ENCODE measurements at places on chromosomes 6 and 20.

DNA sequence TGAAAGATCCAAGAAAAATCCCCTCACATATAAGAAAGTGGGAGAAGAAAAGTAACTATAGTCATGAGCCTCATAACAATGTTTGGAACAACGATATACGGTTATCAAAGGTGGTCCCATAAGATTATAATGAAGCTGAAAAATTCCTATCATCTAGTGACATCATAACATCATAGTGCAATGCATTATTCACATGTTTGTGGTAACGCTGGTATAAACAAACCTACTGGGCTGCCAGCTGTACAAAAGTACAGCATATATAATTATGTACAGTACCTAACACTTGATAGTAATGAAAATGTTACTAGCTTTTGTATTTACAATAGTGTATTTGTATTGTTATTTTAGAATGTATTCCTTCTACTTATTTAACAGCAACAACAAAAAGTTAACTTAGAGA is 240.7 kb downstream of the RNGTT start:
- DNase-seq = no peak

GRCh38 chr6:110813338-110814101 is 1.7 kb downstream of the CDK19 start:
- DNase-seq = no peak

GRCh38 chr6:136772685-136773472 is 19.4 kb downstream of the MAP3K5 start:
- no peak for DNase-seq

GRCh38 chr6:114135363-114135971 is 164.5 kb upstream of the HDAC2 start:
- no peak for DNase-seq

DNA sequence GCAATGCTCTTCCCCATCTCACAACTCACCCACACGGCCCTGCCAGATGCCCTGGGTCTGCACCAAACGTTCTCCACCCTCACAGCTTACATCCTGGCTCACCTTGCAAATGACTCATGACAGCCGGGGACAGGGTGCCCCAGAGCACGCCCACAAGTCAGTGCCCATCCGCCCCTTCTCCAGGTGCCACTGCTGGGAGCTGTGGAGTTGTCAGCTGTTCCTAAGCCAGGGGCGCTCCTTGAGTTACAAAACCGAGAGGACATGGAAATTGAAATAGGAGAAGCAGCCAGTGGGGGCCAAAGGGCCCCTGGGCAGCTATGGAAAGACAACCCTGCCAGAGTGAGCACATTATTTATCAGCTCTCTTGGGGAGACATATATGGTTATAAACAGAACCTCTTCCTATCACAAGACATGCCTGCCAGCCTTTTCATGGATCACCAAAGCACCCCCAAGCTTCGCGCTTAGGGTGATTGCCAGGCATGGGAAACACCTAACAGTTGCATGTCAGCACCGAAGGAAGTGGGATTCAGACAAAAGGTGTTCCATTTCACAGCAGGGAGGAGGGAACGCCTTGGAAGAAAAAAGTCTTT is 236.8 kb downstream of the LY86 start:
- no peak for DNase-seq

DNA sequence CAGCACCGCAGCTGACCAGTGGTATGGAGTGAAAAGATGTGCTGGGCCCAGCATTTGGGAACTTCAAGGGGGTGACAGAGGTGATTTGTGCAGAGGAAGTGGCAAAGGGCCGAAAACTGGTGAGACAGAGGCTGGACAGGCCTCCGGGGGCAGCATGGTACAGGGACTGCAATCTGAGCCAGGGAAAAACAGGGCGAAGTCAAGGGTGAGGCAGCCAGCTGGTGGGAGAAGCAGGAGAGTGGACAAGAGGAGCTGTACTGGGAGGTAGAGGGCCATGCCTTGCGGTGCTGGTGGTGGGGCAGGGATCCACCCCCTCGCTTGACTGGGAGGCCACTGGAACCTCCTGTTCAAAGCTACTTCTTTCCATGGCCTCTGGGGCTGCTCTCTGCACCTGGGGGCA is 7.3 kb upstream of the GFRA4 start:
- DNase-seq = no peak

- no peak for DNase-seq
Observed at GRCh38 chr6:1394514-1395463, 5.4 kb downstream of the FOXF2 start.

DNA sequence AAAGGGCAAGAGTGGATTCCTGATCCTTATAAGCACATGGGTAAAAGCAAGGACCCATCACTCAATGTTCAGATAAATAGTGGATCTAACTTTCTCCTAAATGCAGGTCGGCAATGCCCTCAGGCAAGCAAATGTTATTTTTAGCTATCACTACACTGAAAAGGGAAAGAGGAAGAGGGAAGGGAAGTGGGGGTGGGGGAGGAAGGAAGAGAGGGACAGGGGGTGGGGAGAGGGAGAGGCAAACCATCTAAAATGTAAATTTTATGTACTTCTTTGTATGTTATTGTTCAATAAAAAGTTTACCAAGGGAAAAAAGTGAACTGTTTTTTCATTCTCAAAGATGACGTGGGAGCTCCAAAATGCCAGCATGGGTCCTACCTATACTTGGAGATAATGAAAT is 44.2 kb downstream of the CHD6 start:
- no peak for DNase-seq

GRCh38 chr6:42152024-42152423 is 9.6 kb upstream of the C6orf132 start:
- no peak for DNase-seq

- DNase-seq = no peak
Observed at GRCh38 chr20:56429941-56430340, 17.9 kb downstream of the CASS4 start.

GRCh38 chr6:154887051-154887450 is 108.1 kb upstream of the TIAM2 start:
- no peak for DNase-seq

DNA sequence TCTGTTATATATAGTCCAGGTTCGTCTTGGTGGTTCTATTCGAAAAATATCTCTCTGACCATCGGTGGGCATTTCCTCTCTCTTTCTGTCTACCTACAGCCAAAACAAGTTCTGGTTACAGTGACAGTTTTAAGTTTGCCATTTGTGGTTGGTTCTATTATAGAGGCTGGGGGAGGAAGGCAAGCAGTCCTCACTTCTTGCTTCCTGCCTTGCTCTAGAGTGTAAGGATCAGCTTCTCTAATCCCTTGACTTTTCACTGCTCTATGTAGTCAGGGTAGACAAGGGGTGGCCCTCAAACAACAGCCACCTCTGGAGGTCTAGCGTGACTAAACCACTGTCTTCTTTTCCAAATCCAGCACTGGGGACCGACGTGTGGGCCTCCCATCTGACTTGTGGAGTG is 16.1 kb downstream of the E2F3 start:
- DNase-seq = no peak

GRCh38 chr6:123503619-123504018 is 133.1 kb downstream of the TRDN start:
- DNase-seq = no peak

DNA sequence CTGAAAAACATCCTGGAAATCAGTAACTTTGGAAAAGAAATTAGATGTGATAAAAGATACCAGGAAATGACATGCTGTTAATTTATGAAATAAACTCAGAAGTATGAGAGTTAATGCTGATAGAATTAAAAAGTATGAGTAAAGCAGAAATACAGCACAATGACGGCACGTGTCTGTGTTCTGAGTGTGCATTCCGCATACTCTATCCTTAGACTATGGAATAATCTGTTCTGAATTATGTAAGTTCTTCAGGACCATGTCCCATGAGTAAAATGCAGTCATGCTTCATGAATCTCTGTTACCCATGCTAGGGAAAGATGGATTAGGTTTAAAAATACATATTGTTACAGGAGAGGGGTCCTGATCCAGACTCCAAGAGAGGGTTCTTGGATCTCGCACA is 21.7 kb downstream of the HECA start:
- DNase-seq = no peak

DNA sequence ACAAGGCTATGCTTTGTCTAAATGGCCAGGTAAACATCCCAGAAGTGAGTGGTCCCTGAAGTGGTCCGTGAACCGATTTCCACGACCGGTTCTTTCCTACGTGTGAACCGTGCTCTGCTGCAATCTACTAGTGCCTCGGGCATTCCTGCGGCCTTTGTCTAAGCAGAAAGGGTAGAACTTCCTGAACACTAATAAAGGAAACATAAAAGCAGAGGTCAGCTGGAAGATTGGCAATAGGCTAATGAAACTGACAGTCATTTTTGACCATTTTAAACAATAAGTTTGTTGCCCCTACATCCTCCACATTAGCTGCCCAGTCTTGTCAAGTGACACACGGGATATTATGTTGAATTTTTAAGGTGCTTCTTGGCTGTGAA is 410.0 kb downstream of the PLCB1 start:
- DNase-seq = no peak

DNA sequence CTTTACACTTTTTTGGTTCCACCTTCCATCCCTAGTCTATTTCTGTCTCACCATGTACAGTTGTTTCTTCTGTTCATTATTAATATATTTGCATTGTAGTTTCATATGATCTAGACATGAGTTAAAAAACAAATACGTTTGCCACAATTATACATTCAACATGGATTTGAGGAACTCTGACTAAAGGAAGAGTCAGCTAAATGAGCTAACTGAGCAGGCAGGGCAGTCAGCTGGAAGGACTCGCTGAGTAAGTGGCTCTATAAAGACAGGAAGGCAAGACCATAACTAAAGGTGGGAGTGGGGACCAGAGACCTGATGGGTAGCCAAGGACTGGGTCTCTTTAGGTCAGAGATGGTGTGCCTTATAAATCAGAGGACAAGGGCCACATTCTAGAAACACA is 26.3 kb downstream of the TMX4 start:
- DNase-seq = no peak

DNA sequence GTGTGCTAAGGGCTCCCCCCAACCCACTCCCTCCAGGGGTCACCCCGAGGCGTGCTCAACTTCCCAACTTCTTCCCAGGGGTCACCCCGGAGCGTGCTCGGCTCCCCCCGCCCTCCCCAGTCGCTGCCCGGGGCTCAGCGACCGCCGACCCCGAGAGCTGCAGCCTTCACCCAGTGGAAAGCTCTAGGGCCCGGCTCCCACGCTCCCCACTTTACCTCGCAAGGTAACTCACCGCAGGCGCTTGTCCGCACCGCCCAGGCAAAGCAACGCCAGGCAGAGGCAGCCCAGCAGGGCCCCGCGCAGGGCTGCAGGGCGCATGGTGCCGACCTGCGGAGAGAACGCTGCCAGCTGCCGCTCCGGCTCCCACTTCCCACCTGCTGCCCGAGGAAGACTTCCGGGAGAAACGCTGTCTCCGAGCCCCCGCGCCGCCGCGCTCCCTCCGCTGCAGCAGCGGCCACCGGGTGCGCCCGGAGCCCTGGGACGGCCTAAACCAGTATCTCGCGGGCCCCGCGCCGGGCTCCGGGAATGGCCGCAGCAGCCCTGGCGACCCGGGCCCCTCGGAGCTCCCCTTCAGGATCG is 396 bp downstream of the RNASET2 start:
- DNase-seq = no peak

DNA sequence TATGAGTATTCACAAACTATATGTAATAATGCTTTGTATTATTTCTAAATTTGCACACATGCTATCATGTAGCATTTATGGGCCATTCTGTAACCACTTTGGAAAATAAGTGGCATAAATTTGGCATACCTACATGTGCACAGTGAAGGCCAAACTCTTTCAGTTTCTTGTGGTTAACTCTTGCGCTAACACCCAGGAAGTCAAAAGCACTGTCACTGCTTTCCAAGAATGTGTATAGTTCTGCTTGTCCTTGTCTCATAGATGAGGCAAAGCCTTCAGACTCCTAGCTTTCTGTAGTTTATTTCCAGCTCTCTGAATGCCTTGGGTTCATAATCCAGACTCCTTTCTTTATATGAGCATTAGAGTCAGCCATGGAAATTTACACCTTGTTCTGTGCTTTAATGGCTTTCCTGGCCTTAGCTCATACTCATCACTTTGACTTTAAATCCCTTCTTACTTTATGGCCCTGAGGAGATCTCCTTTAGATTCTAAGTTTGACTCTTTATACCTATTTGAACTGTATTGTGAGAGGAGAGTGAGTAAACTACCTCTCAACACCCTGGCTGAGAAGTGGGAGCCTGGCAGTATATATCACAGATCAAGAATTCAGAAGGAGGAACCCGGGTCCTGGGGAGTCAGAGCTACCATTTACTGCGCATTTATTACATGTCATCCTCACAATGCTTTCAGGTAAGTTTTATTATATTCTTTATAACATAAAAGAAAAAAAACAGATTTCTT is 949 bp upstream of the SLC17A3 start:
- DNase-seq = no peak
